Heart right ventricle (tissue), 16 donors: ENCODE measurements at places on chromosomes 2 and 18. TPM values are rescaled to one million over a fixed set of nuclear protein-coding genes. Genes with fewer than 3 reads are reported as not detected.

BUB1 gene
- polyA plus RNA-seq, result 0.15 TPM

ACMSD gene
- polyA plus RNA-seq, result not detected

REG1A gene
- 1.3 TPM for polyA plus RNA-seq

TIA1 gene
- polyA plus RNA-seq, result 18.8 TPM

MAP3K19 gene
- not detected for polyA plus RNA-seq
